ENCODE measurements at places on chromosomes 4 and X.

DNA sequence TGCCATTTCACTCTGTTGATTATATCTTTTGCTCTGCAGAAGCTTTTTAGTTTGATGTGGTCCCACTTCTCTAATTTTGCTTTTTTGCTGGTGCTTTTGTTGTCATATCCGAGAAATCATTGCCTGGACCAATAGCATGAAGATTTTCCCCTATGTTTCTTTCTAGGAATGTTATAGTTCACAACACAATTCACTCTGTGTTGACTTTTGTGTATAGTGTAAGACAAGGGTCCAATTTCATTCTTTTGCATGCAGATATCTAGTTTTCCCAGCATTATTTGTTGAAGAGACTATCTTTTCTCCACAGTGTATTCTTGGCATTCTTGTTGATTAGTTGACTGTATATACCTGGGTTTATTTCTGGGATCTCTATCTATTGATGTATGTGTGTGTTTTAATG lies 8.3 kb upstream of the CPE start:
- no peak overlapping the region for H3K4me3 ChIP-seq
- H3K36me3 ChIP-seq = no peaks in the 10 kb centered on the region
- no peak for DNase-seq
- H3K4me1 ChIP-seq = no peaks in the 10 kb centered on the region

GRCh38 chr4:189285377-189285776 lies 655.3 kb upstream of the FRG1 start:
- no peak overlapping the region for H3K4me3 ChIP-seq
- no peaks in the 10 kb centered on the region for H3K36me3 ChIP-seq
- no peaks in the 10 kb centered on the region for H3K4me1 ChIP-seq

GRCh38 chrX:69961365-69962072 lies 88.2 kb downstream of the AWAT2 start:
- H3K4me1 ChIP-seq = no peaks in the 10 kb centered on the region
- no peak for DNase-seq
- no peaks in the 10 kb centered on the region for H3K27me3 ChIP-seq
- no peaks in the 10 kb centered on the region for H3K36me3 ChIP-seq
- no peak overlapping the region for H3K4me3 ChIP-seq

- DNase-seq = no peak
- peaks cover 12% of the 10 kb centered on the region for H3K36me3 ChIP-seq
- no peak overlapping the region for H3K4me3 ChIP-seq
Observed at GRCh38 chrX:48471504-48471903, 1.4 kb upstream of the SLC38A5 start.

DNA sequence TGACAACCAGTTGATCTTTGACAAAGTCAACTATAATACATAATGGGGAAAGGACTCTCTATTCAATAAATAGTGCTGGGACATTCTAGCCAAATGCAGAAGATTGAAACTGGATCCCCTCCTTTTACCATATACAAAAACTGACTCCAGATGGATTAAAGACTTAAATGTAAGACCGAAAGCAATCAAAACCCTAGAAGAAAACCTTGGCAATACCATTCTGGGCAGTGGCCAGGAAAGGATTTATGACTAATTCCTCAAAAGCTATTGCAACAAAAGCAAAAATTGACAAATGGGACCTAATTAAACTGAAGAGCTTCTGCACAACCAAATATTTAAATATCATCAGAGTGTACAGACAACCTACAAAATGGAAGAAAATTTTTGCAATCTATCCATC lies 185.1 kb downstream of the NPNT start:
- peaks cover 91% of the 10 kb centered on the region for H3K36me3 ChIP-seq
- no peak overlapping the region for H3K27ac ChIP-seq
- H3K27me3 ChIP-seq = no peaks in the 10 kb centered on the region
- H3K4me1 ChIP-seq = peaks cover 10% of the 10 kb centered on the region

GRCh38 chrX:129689796-129690195 lies 35.0 kb upstream of the APLN start:
- H3K27ac ChIP-seq = no peak overlapping the region
- no peaks in the 10 kb centered on the region for H3K27me3 ChIP-seq
- no peak for DNase-seq
- H3K36me3 ChIP-seq = no peaks in the 10 kb centered on the region

DNA sequence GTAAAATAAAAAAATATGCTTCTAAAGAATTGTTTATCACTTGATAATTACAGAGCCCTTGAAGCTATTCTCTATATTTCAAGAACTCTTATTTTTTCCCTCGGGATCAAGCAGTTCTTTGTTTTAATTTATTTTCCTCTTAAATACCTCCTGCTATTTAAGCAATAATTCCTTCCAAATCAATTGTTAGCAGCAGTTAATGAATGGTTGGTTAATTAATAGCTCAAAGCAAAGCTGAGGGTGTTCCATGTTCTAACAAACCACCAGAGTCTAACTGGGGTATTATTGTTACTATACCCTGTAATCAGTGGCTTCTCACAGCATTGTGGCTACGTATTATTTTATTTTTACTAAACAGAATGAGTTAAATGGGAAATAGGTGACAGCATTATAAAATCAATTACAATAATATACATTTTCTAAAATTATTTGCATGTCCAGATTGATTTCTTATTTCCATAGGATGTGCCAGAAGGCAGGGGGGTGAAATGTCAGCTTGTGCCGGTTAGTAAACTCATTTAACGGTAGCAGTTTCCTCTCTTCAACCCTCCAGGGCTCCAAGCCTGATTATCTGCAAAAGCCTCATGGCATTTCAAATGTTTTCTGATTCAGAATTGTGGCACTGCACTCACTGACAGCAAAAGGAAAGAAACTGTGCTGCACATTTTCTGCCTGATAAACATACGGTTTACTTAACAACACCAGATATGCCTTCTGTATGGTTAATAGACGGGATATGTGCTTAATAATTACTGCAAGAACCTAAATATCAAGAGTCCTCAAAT lies 286.9 kb upstream of the EMCN start:
- H3K27ac ChIP-seq = no peak overlapping the region
- no peak overlapping the region for H3K4me3 ChIP-seq
- DNase-seq = no peak
- H3K27me3 ChIP-seq = no peaks in the 10 kb centered on the region
- H3K36me3 ChIP-seq = no peaks in the 10 kb centered on the region
